ENCODE measurements at places on chromosomes 4 and X.

DNA sequence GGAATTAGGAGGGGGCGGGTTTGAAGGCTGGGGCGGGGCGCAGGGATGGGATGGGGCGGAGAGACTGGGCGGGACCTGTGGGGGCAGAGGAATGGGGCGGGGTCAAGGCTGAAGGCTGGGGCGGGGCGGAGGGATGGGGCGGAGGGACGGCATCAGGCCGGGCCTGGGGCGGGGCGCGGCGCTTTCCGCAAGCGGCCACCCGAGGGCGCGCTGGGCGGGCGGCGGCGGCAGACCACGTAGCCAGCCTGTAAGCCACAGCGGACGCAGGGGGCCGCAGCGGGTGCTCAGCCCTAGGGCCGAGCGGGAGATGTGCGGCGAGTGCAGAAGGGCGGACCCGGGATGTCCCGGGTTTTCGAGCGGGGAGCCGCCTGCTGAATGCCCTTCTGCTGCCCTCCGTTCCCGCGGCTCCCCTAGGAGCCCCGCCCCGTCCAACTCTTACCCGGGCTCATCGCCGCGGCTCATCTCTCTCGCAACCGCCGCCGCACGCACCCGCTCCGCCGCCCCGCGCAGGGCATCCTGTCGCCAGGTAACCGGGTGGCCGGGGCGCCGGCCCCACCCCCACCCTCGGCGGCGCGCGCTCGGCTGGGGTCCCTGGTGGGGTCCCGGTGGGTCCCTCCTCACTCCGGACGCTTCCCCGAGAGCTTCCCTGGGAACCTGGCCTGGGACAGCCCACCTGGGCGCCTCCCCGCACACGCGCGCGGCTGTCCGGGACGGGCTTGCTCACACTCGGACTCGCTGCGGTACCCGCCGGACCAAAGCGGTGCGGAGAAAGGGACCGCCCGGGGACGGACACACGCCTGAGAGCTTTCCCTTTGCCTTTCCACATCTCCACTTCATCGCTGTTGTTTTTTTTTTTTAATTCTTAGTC lies at the start of gene CCDC110:
Gene CCDC110 (minus strand): TSS at position 499 of the 868 bp plus-strand sequence. CDS start 50 bp downstream, at position 449.
- peak; percentile 84 for DNase-seq

GRCh38 chr4:108172231-108172752 lies 3.6 kb upstream of the LEF1 start:
- DNase-seq = no peak

DNA sequence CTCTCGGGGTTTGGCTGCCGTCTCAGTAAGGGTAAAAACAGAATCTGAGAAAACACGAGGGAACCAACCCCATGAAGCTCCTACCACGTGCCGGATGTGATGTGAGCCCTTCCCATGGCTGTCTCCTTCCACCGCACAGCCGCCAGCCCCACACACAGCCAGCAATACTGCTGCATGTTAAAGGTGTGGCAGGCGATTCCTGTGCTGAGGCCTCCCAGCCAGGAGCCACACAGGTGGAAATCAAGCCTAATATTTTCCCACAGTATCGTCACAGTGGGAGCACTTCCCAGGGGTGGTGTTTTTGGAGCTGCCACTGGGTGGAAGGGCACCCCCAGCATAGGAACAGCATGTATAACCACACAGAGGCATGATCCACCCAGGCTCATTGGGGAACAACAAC lies 77.5 kb downstream of the SLC2A9 start:
- no peak for DNase-seq

DNA sequence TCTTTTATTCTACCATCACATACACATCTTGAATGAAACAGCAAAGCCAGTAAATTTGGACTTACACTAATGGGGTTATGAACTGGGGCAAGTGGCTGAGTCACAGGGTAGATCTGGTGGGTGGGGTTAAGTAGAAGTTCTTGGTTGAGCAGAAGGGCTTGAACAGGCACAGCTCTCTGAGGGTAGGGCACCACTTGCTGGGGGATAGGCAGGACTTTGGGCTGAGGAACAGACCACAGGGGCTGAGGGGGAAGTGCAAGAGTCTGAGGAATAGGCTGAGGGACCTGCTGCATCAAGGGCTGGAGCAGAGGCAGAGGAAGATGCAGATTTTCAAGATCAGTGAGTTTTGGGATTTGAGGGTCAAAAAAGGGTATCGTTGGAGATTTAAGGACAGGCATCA lies 8.3 kb downstream of the CSN2 start:
- DNase-seq = no peak

- DNase-seq = no peak
These were observed 22.6 kb downstream of the WDR1 start for GRCh38 chr4:10093801-10094552.

GRCh38 chr4:38034986-38035882 lies 75.0 kb downstream of the PTTG2 start:
- peak; percentile 33 for DNase-seq

GRCh38 chr4:123524958-123525628 lies 128.5 kb downstream of the SPRY1 start:
- DNase-seq = no peak

DNA sequence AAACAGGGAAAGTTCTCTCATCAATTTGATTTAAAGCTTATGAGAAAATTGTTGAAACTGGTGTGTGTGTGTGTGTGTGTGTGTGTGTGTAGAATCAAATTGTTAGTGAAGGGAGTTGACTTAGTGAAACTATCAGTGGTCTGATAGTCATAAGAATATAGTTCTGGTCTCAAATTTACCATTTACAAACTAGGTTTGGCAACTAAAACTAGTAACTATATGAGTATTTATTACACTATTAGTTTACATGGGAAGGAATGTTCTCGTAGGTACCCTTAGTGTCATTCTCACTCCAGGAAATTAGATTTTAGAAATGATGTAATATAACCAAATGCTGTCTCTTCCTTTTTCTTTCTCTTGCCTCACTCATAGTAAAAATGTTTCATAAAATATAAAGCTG lies 11.9 kb downstream of the SULT1E1 start:
- no peak for DNase-seq

DNA sequence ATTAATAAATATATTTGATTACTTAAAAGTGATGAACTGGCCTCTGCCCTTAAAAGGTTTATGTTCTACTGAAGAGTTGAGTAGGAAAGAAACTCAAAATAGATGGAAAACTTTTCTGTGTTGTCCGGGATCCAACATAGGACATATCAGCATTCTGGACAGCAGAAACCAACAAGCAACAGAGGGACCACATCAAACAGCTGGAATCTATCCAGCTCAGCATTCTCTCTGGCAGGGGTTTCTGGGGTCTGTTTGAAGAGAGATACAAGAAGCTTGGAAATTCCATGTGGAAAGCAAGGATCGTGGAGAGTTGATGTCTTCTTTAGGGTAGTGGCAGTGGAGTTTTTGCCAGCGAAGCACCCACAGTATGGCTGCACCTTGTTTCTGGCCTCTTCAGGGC lies 43.6 kb downstream of the ZCCHC12 start:
- DNase-seq = no peak

GRCh38 chrX:25022499-25023325 lies 6.9 kb upstream of the ARX start:
- no peak for DNase-seq

- DNase-seq = no peak
These were observed 38.9 kb downstream of the IGFBP7 start for GRCh38 chr4:57071326-57071725.

GRCh38 chr4:41043465-41043864 lies 170.9 kb downstream of the APBB2 start:
- DNase-seq = no peak

DNA sequence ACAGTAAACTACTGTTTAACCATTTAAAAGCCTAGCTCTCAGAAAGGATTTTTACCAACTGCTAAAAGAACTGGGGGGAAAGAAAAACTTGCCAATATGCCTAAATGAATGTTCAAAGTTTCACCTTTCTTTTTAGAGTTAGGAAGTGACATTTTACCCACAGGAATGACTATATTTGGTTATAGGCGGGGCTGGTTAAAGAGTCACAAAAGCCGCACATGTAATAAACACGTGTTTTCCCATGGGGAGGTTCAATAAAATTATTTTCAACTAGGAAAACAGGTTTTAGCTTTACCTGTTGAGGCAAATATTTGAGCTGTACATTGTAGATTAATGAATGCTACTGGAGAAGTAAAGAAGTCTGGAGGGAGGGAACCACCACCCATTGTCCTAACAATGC lies 41.6 kb upstream of the UGDH start:
- DNase-seq = no peak

GRCh38 chr4:30721185-30722091 lies 1.3 kb downstream of the PCDH7 start:
- no peak for DNase-seq

DNA sequence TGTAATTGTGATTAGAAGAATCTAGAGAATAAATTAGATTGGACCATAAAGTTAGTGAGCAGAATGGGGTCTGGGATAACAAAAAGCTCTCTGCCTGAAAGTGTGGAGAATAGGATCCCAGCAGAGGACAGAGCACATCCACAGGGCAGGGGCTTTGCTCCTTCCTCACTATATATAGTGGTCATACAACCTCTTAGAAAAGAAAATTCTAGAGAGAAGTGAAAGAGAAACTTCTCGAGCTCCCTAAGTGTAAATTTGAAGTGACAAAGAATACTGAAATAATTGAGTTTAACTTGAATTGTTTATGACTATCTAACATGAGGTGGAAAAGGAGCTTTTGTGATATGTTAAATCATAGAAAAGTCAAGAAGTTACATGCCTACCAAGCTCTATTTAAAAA lies 14.9 kb downstream of the ADAM29 start:
- no peak for DNase-seq

- no peak for DNase-seq
These were observed 405 bp upstream of the HS3ST1 start for GRCh38 chr4:11428899-11429698.

- no peak for DNase-seq
These were observed 130.3 kb downstream of the TBL1X start for GRCh38 chrX:9595174-9595573.

DNA sequence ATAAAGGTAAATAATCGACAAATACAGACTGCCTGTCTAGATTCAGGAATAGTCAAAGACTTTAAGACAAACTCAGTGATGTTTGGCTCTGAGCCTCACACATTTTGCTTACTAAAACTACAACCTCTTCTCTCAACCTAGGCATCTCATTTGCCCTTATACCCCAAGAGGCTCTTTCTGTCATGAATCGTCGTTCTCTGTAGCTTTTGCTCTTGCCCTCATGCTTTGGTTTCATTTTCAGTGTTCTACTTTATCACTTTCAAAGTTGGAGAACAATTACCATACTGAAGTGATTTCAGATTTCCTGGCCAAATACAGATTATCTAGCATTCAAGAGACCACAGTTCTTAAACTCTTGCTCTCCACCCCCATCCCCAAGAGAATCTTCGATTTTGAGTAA lies 114.1 kb upstream of the RAP2C start:
- DNase-seq = no peak

DNA sequence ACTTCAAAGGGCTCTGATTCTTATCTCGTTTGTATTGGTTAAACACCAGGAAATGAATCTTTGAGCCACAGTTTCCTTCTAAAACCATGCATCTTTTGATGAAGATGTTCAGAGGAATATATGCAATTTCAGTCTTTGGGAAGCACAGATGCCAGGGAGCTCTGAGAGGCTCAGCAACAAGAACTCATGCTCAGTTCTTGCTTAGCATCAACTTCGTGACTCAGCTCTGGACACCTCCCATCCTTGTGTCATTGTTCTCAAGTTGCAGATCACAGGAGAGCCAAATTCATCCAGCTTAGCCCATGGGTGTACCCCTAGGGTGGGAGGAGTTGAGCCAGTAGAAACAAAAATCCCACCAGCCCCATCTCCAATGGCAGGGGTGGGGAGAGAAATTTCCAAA lies 219.6 kb upstream of the MAOA start:
- DNase-seq = no peak

- DNase-seq = no peak
These were observed 2070.6 kb downstream of the PCDH7 start for GRCh38 chr4:32790803-32791202.

GRCh38 chr4:36187723-36188333 lies 56.5 kb downstream of the ARAP2 start:
- no peak for DNase-seq

- no peak for DNase-seq
These were observed 891 bp downstream of the CISD2 start for GRCh38 chr4:102869569-102870197.

DNA sequence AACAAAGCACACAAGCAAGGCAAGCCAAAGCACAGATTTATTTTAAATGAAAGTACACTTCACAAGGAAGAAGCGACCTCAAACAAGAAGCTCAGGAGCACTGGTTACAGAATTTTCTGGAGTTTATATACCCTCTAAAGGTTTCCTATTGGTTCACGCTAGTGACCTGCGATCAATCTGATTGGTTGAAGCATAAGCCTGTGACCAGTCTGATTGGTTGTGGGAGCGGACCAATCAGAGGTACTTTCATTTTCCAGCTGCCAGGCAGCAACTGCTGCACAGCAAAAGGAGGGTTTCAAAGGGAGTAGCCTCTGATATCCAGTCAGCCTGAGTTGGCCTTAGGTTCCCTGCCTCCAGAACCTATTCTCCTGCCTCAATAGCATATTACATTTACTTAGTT lies 4.6 kb upstream of the AREG start:
- DNase-seq = no peak

GRCh38 chrX:112512509-112512908 lies 167.2 kb downstream of the LHFPL1 start:
- no peak for DNase-seq

GRCh38 chr4:6204871-6205566 lies 4.7 kb upstream of the JAKMIP1 start:
- DNase-seq = no peak

DNA sequence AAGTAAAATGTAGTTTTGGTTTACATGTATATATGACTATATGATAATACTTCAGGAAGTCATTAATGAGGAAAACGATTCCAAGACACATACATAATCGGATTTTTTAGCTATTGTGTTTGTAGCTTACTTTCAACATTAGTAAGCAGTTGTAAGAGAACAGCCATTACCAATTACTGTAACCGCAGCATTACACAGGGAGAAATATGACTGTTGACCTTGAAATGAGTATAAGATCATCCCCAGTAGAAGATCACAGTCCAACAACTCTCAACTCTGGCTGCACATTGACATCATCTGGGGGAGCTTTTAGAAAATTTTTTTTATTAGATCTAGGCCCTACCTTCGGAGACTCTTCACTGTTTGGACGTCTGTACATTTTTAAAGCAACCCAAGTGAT lies 762.0 kb upstream of the MAGEB2 start:
- no peak for DNase-seq

GRCh38 chrX:13165266-13166189 lies 121.1 kb upstream of the FAM9C start:
- no peak for DNase-seq

GRCh38 chrX:139889760-139890159 lies 43.1 kb downstream of the ATP11C start:
- DNase-seq = no peak
